ENCODE measurements at places on chromosomes 7 and 10.

DNA sequence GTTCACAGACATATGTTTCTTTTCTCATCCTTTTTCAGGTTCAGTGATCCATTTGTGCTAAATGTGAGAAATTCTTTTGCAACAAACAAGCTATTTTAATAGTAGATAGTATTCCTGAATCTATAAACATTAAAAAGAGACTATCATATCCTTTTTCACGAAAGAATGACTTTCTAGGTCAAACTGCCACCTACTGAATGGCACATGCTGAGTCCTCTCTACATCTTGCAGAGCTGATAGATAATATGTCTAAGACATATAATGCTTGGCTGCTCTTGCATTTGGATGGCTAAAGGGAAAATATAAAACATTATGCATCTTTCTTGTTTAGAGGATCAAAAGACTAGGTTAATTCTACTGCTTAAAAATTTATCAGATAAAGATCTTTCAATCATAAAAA lies 114.1 kb upstream of the SLC26A5 start:
- no peak for DNase-seq

- DNase-seq = no peak
Measured at GRCh38 chr10:82150123-82150900, 275.3 kb downstream of the NRG3 start.

DNA sequence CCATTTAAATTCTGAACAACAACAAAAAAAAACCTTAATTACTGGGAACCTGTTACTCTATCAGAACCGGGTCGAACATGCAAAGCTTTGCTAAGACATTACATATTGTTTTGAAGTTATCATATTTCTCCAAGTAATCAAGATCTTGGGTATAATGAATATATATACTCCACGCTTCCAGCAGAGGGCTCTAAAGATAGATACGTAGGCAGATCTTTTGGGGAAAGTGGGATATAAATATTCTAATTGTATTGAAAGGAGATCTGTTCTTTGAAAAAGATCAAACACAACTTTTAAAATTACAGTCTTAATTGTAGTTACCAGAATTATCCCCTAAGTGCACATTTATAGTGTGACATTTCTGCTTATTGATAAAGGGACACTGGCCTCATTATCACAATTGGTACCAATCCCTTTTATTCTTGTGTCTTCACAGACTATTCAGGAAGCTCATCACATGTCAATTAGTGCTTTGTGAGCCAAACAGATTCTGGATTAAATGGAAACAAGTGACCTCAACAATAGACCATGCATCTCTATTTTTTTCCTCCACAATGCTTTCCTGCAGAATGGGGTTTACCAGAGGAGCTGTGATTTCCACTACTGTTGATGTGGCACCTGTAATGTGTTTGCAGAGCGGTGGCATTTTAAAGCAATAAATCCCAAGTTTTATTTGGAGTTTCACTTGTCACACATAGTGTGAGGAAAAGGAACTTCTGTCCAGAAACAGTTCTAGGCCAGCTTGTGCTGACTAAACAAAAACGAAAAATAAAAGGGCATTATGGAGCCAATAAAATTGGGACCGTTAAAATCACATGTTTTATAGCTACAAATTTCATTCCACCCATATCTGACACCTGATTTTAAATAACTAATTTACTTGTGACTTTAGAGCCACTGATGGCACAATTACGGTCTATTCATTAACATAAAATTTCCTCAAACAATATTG lies 122.4 kb downstream of the CTTNBP2 start:
- no peak for DNase-seq

GRCh38 chr10:26879744-26880143 lies 19.0 kb upstream of the ABI1 start:
- DNase-seq = peak; percentile 9

- DNase-seq = no peak
Measured at GRCh38 chr10:28777911-28778310, 100.6 kb downstream of the BAMBI start.

GRCh38 chr10:109821672-109822071 lies 101.6 kb downstream of the XPNPEP1 start:
- no peak for DNase-seq

GRCh38 chr7:2440608-2441245 lies 35.5 kb downstream of the GRIFIN start:
- DNase-seq = no peak

GRCh38 chr10:19668116-19668515 lies 148.1 kb upstream of the PLXDC2 start:
- no peak for DNase-seq

GRCh38 chr7:114141415-114141814 lies 222.6 kb upstream of the PPP1R3A start:
- DNase-seq = no peak

DNA sequence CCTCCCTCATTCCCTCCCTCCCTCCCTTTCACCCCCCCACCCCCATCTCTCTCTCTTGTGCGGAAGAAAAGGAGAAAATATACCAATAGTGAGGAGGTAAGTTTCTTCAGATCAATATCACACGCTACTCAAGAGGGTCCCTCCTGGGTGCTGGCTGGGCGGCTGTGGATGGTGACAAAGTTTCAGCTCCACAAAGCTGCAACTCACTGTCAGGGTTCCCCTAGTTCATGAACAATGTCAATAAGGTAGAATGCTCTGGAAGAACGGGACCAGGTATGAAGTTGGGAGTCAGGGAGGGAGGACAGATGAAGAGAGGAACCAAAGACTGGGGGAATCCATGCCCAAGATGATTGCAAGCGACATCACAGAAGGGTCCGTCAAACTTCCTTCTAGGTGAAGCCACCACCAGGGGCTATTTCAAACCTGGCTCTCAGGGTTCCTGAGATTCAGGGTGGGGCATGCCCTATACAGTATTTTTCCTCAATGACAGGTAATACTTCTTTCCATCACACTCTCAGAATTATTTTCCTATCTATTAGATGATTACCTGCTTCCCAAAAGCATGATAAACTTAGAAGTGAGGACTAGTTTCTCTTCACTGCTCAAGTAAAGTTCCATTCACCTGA lies 1.4 kb upstream of the PDE1C start:
- no peak for DNase-seq

GRCh38 chr7:102426268-102427018 lies 6.9 kb upstream of the ORAI2 start:
- DNase-seq = no peak

- no peak for DNase-seq
Measured at GRCh38 chr7:96188591-96188991, 133.3 kb downstream of the SLC25A13 start.

DNA sequence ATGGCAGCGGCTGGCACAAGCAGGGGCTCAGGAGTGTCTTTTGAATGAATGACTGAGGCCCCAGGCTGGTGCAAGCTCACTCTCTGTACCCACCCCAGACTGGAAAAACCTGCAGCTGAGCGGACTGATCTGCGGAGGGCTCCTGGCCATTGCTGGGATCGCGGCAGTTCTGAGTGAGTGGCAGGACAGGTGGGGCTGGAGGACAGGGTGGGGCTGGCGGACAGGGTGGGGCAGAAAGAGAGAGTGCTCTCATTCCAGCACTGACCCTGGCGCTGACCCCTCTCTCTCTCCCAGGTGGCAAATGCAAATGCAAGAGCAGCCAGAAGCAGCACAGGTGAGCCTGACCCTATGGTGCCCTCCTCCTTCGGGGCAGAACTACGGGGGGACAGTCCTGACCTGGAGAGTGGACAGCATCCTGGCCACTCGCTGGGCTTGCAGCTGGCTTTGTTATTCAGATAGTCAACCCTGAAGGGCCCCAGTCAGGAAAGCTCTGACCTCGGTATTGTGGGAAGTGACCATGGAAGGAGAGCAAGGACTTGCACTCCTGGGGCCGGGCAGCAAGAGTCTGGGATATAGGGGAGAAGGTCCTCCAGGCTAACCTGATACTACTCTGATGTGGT lies 4.1 kb downstream of the FXYD4 start:
- no peak for DNase-seq

- DNase-seq = no peak
Measured at GRCh38 chr10:131817866-131818509, 82.8 kb upstream of the PPP2R2D start.

- no peak for DNase-seq
Measured at GRCh38 chr7:55733241-55734140, 129.1 kb downstream of the SEPTIN14 start.

DNA sequence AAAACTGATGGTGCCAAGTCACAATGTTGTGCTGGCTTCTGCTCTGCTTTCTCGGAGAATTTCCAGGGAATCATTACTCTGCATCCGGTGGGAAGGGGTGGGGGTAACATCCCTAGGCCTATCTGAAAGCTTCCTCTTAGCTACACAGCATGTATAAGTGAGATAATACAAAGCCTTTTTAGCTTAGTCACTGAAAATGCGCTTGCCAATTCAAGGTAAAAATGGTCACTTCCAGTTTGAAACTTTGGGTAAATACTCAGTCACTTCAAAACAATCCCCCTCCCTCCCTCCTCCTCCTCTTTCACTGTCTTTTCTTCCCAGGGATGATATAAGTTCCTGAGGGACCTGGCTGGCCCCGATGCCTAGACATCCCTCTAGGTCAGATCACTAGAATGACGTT lies 57.3 kb upstream of the APBB1IP start:
- DNase-seq = no peak

- no peak for DNase-seq
Measured at GRCh38 chr10:101723176-101723575, 28.2 kb upstream of the FBXW4 start.

- no peak for DNase-seq
Measured at GRCh38 chr7:106736508-106737201, 75.7 kb upstream of the CCDC71L start.

- DNase-seq = no peak
Measured at GRCh38 chr7:108395426-108395825, 60.8 kb downstream of the NRCAM start.

DNA sequence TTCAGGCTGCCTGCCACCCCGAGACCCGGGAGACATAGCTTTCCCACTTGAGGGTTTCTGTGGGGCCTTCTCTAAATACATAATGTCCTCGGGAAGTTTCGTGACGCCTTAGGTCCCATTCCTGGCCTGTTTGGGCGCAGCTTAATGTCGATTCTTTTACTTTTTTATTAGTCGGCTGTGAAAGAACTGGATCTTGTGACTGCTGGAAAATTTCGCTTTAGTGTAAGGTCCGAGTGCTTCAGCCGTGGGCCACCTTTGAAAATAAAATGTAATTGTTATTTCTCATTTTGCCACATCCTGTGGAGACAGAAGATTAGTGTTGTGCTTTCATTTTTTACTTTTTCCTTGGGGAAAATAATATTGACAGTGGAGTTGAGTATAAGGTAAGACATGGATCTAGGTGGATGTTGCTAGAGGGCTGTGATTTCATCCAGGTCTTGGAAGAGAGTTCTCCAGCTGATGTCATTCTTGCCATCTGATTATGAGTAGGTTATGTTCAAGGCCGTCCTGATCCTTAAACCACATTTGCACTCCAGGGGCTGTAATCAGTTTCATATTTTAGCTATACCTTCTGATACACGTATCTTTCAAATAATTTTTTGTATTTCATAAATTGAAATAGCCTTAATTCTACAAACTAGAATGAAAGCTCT lies 830 bp downstream of the RAB18 start:
- no peak for DNase-seq

DNA sequence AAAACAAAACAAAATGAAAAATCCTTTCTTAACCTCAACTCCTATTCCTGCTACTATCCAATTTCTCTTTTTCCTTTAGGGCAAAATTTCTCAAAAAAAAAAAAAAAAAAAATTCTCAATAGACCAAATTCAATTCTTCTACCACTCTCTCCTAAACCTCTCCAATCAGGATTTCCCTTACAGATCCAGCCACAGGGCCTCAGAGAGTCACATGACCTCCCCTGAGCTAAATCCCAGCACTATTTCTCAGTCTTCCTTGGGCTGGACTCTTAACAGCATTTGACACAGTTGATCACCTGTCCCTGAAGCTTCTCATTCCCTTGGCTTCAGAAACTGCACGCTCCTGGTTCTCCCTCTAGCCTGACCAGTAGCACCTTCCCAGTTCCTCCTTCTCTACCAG lies 4.9 kb downstream of the ZNF12 start:
- DNase-seq = no peak

GRCh38 chr10:6813306-6813705 lies 233.2 kb upstream of the PRKCQ start:
- DNase-seq = no peak

- DNase-seq = no peak
Measured at GRCh38 chr7:106747804-106748203, 86.8 kb upstream of the CCDC71L start.

Measured in hypothalamus (tissue), 51 donors.